Esophagus squamous epithelium (tissue), 5 donors: ENCODE measurements at places on chromosomes 1 and 21.

- no peak for DNase-seq
Measured at GRCh38 chr1:24927988-24928688, 1.9 kb downstream of the RUNX3 start.

DNA sequence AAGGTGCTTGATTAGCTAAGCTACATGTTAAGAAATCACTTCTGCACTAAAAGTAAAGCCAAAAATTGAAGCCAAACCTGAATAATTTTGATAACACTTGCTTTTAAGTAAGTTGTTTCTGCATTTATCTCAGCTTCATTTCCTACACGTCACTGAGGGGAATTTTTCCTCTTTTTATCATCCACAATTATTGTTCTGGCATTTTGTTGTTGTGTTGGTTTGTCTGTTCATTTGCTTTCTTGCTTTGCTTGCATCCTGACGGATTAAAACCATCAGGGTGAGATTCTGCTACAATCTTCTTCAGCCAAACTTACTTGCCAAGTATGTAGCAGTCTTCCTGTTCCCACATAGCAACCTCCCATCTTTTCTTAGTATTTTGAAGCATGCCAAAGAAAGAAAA is 18.0 kb upstream of the EEIG2 start:
- DNase-seq = no peak

GRCh38 chr1:56453417-56454078 is 125.8 kb downstream of the PLPP3 start:
- no peak for DNase-seq

DNA sequence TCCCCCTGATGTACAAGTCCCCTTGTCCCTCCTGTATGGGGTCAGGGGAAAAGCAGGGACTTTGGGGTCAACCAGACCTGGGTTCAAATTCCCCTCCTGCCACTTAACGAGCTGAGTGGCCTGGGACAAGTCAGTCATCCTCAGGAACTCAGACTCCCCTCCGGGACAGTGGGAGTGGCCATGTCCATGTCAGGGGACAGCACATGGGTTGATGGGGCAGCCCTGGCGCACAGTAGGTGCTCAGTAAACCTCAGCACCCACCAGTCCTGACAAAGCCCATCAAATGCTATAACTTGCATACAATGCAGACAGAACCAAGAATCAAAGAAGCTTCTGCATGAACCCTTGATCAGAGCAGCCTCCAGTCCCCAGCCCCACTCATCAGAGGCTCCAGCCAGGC is 30.0 kb downstream of the MATN1 start:
- DNase-seq = no peak

DNA sequence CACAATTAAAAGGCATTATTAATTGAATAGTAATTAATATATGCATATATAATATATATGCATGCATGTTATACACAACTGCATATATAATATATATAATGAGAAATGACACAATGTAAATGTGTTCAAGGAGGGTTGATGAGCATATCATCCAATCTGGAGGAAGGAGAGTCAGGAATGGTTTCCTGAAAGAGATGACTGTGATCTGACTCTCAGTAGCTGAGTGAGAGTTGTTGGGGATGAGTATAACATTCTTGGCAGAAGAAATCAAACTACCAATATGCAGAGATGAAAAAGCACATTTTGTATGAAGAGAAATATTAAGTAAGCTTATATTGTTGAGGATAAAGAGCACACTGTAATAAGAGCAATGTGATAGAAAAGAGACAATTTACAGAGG is 37.3 kb downstream of the F13B start:
- DNase-seq = no peak

- DNase-seq = no peak
Measured at GRCh38 chr1:10242811-10243210, 32.4 kb downstream of the KIF1B start.

DNA sequence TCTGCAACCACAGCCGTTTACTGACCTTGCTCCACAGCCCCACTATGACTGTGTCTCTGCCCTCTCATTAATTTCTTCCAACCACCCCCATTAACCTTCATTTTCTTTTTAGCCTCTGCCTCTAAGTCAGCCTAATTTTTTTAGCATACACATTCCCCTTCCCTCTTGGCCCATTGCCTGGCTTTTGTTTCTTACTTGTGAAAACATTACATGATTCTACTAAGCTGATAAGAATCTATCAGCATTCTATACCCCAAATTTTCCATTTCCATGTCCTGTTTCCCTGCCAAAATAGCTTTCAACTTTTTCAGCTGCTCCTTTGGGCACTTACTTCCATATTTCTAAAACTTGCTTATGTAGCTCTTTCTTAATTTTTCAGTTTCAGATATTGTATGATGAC is 79.8 kb downstream of the PCP4 start:
- no peak for DNase-seq

DNA sequence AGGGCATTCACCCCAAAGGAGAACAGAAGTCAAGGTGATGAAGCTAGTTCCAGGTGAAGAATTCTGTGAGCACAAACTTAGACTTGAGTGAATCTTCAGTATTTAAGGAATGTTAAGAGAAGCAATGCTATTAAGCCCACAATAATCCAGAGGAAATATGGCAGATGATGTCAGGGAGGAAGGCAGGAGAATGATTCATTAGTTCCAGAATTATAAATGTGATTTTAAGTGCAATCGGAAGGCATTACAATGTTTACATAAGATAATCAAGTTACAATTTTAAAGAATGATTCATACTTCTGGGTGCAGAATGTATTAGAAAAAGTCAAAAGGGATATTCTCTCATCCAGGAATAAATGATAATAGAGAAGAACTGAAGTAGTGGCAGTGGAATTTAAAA is 545.2 kb upstream of the BRINP3 start:
- DNase-seq = no peak

DNA sequence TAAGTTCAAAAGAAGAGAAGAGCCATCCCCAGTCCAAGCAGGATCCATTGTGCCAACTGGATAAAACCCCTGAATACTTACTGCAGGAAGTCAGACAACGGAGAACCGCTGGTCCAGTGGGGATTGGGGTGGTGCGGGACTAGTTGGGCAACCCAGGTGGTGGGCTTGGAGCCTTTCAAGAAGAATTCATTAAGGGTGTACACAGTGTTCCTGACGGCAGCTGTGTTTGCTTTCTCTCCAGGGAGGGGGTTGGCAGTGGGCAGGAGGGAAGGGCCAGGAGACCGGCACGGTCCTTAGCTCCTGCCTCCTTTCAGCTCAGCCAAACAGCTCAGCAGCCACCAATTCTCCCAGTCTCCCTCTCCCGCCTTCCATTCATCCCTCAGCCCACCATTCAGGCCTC is 7.1 kb upstream of the CDK18 start:
- DNase-seq = no peak

DNA sequence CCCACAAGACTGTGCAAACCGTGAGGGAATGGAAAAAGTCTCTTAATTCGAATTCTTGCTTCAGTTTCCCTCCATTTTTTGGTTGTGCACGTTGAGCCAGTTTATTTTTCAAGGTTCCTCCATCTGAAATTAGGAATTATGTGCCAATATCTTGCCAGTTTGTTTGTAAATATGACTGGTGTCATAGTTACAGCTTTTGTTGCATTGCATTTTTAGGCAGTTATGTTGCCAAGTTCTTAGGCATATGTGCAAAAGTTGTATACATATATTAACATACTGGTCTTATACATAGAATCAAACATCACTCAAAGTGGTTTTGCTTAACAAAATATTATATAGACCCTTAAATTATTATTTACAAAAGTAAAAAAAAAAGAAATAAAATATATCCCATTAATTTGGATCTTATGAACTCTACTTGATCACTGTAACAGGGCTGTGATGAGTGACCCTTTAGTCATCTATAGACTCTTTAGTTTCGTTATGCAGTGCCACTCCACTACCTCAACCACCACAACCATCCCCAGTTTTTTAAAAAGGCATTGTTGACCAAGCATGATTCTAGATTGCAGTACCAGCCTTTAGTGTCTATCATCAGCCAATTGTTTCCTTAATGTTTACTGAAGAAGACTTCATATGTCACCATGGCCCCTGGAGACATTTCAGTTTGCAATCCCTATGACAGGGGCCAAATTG is 20.9 kb upstream of the DYNLT5 start:
- no peak for DNase-seq
